Activated CD4-positive, alpha-beta T cell treated with anti-CD3 and anti-CD28 coated beads for 36 hours (primary cell): ENCODE measurements at places on chromosomes 5 and 9. TPM values are rescaled to one million over a fixed set of nuclear protein-coding genes. Genes with fewer than 3 reads are reported as not detected.

Gene NIM1K
- total RNA-seq, result 2.3 TPM

DNA sequence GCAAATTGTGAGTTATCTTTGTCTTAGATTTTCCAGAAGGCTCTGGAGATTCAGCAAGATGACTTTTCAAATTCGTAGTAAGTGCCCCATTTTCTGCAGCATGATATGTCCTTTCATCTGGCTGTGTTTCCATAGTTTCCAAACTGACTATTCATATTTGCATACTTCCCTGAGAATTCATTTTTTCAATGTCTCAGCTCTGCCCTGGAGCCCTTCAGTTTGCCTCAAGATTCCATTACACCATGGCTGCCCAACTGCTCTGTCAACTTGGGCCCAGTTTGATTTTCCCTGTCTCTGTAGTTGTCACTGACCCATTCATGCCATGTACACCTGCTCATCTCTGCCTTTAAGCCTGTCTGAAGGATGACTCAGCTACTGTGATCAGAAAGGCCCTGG, 94.2 kb upstream of the RUSC2 start:
- peaks cover 2% of the 10 kb centered on the region for H3K27me3 ChIP-seq
- no peaks in the 10 kb centered on the region for H3K4me1 ChIP-seq
- H3K4me3 ChIP-seq, result no peak overlapping the region

- peaks cover 2% of the 10 kb centered on the region for H3K4me1 ChIP-seq
- H3K27ac ChIP-seq, result no peak overlapping the region
- no peak overlapping the region for H3K4me3 ChIP-seq
- DNase-seq, result no peak
Observed at GRCh38 chr9:121398374-121398773, 28.3 kb upstream of the STOM start.

DNA sequence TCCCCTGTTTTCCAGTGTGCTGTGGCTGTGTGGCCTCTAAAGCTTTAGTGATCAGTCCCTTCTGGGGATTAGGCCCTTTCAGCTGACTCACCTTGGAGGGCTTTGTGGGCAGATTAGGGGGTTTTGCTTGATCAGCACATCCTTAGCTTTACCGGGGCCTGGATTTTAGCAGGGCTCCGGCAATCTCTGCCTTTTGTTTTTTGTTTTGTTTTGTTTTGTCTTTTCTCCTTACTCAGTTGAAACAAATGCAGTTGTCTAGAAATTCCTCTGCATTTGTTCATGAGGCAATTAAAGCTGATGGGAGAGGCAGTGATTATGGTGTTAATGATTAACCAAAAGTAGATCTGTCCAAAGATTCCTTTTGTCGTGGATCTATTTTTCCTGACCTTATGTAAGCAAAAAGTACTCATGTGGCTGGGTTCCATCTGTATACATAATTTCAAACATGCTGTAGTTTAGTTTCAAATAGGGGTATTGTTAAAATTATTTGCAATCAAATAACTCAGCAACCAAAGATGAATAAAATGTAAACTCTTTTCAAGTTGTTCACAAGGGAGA, 5.2 kb upstream of the TDRD7 start:
- peaks cover 32% of the 10 kb centered on the region for H3K27me3 ChIP-seq
- peaks cover 5% of the 10 kb centered on the region for H3K36me3 ChIP-seq
- H3K4me1 ChIP-seq, result peaks cover 3% of the 10 kb centered on the region
- no peak for DNase-seq

Gene AGXT2
- total RNA-seq, result not detected

DNA sequence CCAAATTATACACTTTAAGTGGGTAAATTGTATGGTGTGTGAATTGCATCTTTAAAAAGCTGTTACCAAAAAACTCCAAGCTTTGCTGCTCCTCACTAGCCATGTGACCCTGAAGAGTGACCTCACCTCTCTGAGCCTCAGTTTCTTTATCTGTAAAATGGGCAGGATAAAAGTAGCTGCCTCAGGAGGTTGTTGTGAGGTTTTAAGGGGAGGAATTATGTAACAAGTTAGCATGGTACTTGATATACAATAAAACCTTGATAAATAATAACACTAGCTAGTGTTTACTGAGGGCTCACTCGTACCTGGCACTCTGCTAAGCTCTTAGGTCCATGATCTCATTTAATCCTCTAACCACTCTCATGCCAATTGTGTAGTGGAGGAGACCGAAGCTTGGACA, 19.0 kb upstream of the PHF19 start:
- peaks cover 84% of the 10 kb centered on the region for H3K4me1 ChIP-seq
- peak overlapping the region; percentile 48 for H3K27ac ChIP-seq
- DNase-seq, result no peak
- peaks cover 32% of the 10 kb centered on the region for H3K36me3 ChIP-seq
- H3K4me3 ChIP-seq, result no peak overlapping the region

DNA sequence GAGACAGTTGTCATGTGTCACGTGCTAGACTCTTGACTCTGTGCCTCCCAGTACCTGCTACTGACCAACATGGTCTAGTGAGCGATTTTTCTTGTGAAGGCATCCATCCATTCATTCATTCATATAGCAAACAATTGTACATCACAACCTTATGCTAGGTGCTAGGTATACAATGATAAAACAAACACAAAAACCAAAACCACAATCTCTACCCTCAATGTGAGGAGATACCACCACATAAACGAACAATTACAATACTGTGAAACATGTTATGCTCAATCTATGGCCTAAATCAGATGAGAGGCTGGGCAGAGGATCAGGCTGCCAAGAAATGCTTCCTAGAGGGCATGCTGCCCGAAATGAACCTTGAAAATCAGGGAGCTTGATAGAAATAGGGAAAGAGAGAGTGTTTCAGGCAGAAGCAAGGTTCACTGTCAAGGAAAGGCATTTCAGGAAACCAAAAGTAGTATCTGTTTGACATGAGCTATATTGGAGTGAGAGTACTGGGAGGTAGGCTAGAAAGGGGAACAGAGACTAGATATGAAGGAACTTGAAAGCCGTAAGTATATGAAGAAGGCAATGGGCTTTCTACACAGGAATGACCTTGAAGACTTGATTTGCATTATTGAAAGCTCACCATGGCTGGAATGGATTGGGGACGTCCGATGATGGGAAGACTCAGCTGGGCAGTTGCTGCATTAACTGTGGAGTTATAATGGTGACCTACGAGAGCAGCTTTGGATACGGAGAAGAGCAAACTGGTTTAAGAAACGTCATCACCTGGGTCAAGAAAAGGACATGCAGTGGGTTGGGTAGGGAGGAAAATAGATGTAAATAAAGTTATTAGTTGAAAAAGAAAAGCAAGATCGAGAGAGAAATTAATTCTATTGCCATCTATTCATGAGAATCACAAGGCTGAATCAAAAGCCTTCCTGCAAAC, 90.1 kb downstream of the THBS4 start:
- DNase-seq, result no peak
- peak overlapping the region; percentile 44 for H3K4me3 ChIP-seq
- peak overlapping the region; percentile 61 for H3K27ac ChIP-seq
- peaks cover 46% of the 10 kb centered on the region for H3K4me1 ChIP-seq

GRCh38 chr5:173771121-173771724, 116.9 kb upstream of the CPEB4 start:
- no peaks in the 10 kb centered on the region for H3K4me1 ChIP-seq
- no peak overlapping the region for H3K27ac ChIP-seq
- H3K36me3 ChIP-seq, result no peaks in the 10 kb centered on the region
- H3K27me3 ChIP-seq, result no peaks in the 10 kb centered on the region

Gene ALG2
- total RNA-seq, result 22.8 TPM

- no peaks in the 10 kb centered on the region for H3K36me3 ChIP-seq
- H3K27me3 ChIP-seq, result peaks cover 6% of the 10 kb centered on the region
- no peak overlapping the region for H3K4me3 ChIP-seq
- H3K27ac ChIP-seq, result no peak overlapping the region
Observed at GRCh38 chr5:58499231-58499630, 8.0 kb downstream of the GAPT start.

- no peak overlapping the region for H3K4me3 ChIP-seq
- DNase-seq, result no peak
- no peak overlapping the region for H3K27ac ChIP-seq
- no peaks in the 10 kb centered on the region for H3K4me1 ChIP-seq
- H3K27me3 ChIP-seq, result no peaks in the 10 kb centered on the region
Observed at GRCh38 chr5:28117691-28118090, 1079.3 kb upstream of the CDH9 start.

DNA sequence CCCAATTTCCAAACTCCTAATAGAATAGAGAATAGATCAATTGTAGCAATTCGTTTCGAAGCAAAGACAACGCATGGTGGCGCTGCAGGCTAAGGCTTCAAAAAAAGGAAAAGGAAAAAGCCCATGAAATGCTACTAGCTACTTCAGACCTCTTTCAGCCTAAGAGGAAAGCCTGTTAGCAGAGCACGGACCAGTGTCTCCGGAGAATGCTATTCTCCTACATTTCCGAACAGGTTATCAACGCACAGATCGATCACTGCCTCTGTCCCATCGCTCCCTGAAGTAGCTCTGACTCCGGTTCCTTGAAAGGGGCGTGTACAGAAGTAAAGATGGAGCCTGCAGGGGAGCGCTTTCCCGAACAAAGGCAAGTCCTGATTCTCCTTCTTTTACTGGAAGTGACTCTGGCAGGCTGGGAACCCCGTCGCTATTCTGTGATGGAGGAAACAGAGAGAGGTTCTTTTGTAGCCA, at the start of gene PCDHB15:
Gene PCDHB15 (plus strand): TSS at position 146 of the 468 bp plus-strand sequence. CDS start 184 bp downstream, at position 330.
- peak; percentile 48 for DNase-seq
- H3K27me3 ChIP-seq, result peaks cover 35% of the 10 kb centered on the region
- no peaks in the 10 kb centered on the region for H3K4me1 ChIP-seq
- H3K27ac ChIP-seq, result no peak within 1 kb of the TSS

DNA sequence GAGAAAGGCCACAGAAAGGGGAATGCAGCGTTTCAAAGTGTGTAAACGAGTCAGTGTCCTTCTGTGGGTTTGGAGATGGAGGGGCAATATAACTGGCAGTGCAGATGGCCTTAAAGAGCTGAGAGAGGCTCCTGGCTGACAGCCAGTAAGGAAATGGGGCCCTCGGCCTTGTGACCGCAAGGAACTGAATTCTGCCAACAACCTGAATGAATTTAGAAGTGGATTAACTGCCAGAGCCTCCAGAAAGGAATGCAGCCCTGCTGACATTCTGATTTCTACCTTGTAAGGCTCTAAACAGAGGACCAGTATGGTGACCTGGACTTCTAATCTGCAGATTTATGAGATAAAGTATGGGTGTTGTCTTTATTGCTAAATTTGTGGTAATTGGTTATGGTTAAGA, 17.5 kb upstream of the NREP start:
- no peaks in the 10 kb centered on the region for H3K4me1 ChIP-seq
- DNase-seq, result no peak
- no peak overlapping the region for H3K4me3 ChIP-seq
- H3K27ac ChIP-seq, result no peak overlapping the region

Gene GARIN3
- total RNA-seq, result 0.82 TPM

GRCh38 chr9:34559624-34560455, 29.7 kb downstream of the CNTFR start:
- H3K36me3 ChIP-seq, result no peaks in the 10 kb centered on the region
- no peaks in the 10 kb centered on the region for H3K4me1 ChIP-seq
- DNase-seq, result no peak
- peaks cover 22% of the 10 kb centered on the region for H3K27me3 ChIP-seq

Gene ZSWIM6
- total RNA-seq, result 4.5 TPM

Gene CEP72
- 26.4 TPM for total RNA-seq

Gene EMB
- total RNA-seq, result 37.4 TPM

Gene IRX2
- not detected for total RNA-seq

DNA sequence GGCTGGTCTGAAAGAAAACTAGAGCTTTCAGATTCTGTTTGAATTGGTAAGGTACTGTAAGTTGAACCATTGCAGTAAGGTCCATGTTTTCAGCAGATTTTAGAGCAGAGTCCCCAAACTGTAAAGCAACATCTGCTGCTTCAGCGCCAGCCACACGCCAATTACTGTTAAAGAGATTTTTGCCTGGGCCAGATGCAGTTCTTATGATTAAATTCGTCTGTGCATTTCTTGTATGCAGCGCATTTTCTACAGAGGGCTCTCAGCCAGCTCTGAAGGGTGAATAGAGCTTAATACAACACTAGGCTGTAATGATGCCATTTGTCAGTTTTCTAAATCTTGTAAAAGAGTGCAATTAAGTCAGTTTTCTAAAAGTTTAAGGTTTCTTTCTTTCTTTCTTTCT, 246.3 kb downstream of the COX7C start:
- no peaks in the 10 kb centered on the region for H3K4me1 ChIP-seq
- DNase-seq, result no peak
- H3K36me3 ChIP-seq, result no peaks in the 10 kb centered on the region
- no peak overlapping the region for H3K4me3 ChIP-seq
- H3K27me3 ChIP-seq, result peaks cover 12% of the 10 kb centered on the region

DNA sequence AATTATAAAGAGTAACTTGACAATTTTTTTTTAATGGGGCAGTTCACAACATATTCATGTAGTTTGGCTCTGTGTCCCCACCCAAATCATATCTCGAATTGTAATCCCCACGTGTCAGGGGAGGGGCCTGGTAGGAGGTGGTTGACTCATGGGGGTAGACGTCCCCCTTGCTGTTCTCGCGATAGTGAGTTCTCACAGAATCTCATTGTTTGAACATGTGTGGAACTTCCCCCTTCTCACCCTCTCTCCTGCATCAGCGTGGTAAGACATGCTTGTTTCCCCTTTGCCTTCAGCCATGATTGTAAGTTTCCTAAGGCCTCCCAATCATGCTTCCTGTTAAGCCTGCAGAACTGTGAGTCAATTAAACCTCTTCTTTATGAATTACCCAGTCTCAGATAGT, 40.7 kb downstream of the FBXW11 start:
- peaks cover 77% of the 10 kb centered on the region for H3K4me1 ChIP-seq
- H3K27ac ChIP-seq, result peak overlapping the region; percentile 83
- DNase-seq, result peak; percentile 54
- no peak overlapping the region for H3K4me3 ChIP-seq
- H3K27me3 ChIP-seq, result no peaks in the 10 kb centered on the region

- H3K36me3 ChIP-seq, result no peaks in the 10 kb centered on the region
- H3K27me3 ChIP-seq, result peaks cover 30% of the 10 kb centered on the region
- H3K4me3 ChIP-seq, result no peak overlapping the region
- no peaks in the 10 kb centered on the region for H3K4me1 ChIP-seq
- no peak for DNase-seq
Observed at GRCh38 chr5:15501091-15501791, 1.3 kb downstream of the FBXL7 start.

- no peak overlapping the region for H3K4me3 ChIP-seq
- DNase-seq, result no peak
- H3K36me3 ChIP-seq, result no peaks in the 10 kb centered on the region
- H3K27ac ChIP-seq, result no peak overlapping the region
- H3K27me3 ChIP-seq, result no peaks in the 10 kb centered on the region
Observed at GRCh38 chr5:152634586-152634985, 229.5 kb upstream of the NMUR2 start.

GRCh38 chr9:70407081-70407503, 7.4 kb downstream of the KLF9 start:
- H3K27me3 ChIP-seq, result no peaks in the 10 kb centered on the region
- H3K27ac ChIP-seq, result peak overlapping the region; percentile 96
- H3K4me1 ChIP-seq, result peaks cover 75% of the 10 kb centered on the region

- no peak overlapping the region for H3K4me3 ChIP-seq
- H3K36me3 ChIP-seq, result peaks cover 50% of the 10 kb centered on the region
- H3K4me1 ChIP-seq, result peaks cover 5% of the 10 kb centered on the region
- no peak for DNase-seq
Observed at GRCh38 chr5:83058726-83059125, 18.5 kb downstream of the TMEM167A start.

DNA sequence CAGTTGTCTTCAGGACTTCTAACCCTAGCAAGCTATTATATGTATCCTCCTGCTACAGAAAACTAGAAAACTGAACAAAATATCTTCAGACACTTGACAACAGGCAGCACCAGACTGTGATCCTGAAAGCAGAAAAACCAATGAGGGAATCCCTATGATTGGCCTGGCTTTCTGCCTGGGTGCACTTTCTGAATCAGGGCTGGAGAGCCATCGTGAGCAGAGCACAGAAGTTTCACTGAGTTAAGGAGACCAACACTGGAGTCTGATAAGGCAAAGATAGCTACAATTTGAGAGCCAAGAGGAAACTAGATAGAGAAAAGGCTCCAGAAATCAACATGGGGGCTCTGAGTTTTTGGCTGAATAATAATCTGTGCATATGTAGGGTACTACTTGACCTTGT, 106.5 kb downstream of the FANCC start:
- no peaks in the 10 kb centered on the region for H3K27me3 ChIP-seq
- no peak overlapping the region for H3K4me3 ChIP-seq
- no peak overlapping the region for H3K27ac ChIP-seq
